ENCODE measurements at places on chromosomes 12 and 14.

DNA sequence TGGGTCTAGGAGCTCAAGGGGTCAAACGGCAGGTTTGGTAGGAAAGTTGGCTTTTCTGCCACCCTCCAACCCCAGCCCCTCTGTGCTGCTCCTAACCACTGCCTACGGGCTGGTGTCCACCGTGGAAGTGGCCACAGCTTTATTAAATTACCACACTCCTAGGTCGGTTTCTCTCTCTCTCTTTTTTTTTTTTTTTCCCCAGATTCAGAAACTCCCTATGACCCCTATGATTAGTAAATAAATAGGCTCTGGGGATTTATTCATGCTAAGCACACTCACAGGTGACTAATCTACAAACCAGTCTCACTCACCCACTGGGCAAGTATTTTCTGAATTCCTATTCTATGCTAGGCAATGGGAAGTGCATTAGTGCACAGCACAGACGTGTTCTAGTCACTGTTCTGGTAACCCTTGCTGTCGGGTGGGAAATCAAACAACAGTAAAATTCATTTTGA is 8.7 kb upstream of the DDX47 start:
- DNase-seq = no peak

- DNase-seq = no peak
These were observed 27.0 kb downstream of the P2RX7 start for GRCh38 chr12:121159467-121160307.

GRCh38 chr12:42636993-42637392 is 47.4 kb upstream of the PRICKLE1 start:
- DNase-seq = no peak

GRCh38 chr12:115960-116915 is 49.7 kb downstream of the IQSEC3 start:
- no peak for DNase-seq

- no peak for DNase-seq
These were observed 14.9 kb downstream of the RNF212B start for GRCh38 chr14:23252420-23253333.

GRCh38 chr12:65561798-65562382 is 262.4 kb upstream of the HMGA2 start:
- no peak for DNase-seq

DNA sequence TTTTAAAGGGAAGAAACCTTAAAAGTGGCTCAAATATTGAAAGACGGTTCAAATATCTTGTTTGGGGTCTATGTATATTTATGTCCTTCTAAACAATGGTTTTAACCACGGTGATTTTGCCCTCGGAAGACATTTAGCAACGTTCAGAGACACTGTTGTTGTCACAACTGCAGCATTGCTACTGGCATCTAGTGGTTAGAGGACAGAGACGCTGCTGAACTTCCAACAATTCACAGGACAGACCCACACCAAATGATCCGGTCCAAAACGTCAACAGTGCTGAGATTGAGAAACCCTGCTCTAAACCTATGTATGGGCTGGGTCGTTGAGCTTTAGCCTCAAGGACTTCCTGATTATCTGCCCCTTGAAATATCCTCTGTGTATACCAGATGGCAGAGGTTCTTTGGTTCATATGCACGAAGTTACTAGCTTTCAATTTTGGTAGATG is 1.7 kb downstream of the ANGEL1 start:
- no peak for DNase-seq

DNA sequence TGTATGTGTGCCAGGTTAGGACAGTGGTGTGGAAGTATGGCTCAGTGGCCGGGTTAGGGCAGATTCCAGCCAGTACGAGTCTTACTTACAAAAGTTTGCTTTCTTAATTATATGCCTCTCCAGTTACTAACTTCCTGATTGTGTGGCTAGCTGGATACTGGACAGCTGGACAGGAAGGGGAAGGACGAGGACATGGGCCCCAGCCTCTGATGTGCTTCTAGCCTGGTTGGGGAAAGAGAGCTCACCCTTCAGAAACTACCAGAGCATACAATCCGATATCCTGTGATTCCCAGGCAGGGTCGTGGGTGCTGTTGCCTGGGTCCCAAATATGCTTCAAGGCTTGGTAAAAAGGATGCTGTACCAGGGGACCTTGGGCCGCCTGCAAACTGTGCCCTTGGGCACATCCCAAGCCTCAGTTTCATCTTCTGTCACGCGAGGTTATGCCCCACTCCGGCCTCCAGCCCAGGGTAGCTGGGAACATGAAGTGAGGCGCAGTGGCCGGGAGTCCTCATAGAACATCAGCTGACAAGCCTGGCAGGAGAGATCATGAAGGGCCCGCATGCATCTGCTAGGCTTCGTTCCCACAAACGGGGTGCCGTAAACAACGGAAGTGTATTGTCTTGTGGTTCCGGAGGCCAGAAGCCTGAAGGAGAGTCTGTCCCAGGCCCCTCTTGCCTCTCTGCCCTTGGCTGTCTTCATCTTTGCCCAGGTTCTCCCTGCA is 23.2 kb upstream of the RIN3 start:
- no peak for DNase-seq

Measured in adrenal gland (tissue), 19 donors.